ENCODE measurements at places on chromosomes 6 and 20. TPM values are rescaled to one million over a fixed set of nuclear protein-coding genes. Genes with fewer than 3 reads are reported as not detected.

Gene PRDM13
- not detected for total RNA-seq

Gene PRR18
- 0.93 TPM for total RNA-seq

Gene PLN
- total RNA-seq, result 0.55 TPM

Gene TNNC2
- not detected for total RNA-seq

Gene ADGB
- 0.04 TPM for total RNA-seq

Gene TGIF2
- total RNA-seq, result 140 TPM

Gene C6orf163
- 5.7 TPM for total RNA-seq

Gene HELZ2
- total RNA-seq, result 19.3 TPM

Gene IRAK1BP1
- 10.7 TPM for total RNA-seq

Gene ZNF391
- 9.8 TPM for total RNA-seq

Gene PRICKLE4
- total RNA-seq, result 4.9 TPM

DNA sequence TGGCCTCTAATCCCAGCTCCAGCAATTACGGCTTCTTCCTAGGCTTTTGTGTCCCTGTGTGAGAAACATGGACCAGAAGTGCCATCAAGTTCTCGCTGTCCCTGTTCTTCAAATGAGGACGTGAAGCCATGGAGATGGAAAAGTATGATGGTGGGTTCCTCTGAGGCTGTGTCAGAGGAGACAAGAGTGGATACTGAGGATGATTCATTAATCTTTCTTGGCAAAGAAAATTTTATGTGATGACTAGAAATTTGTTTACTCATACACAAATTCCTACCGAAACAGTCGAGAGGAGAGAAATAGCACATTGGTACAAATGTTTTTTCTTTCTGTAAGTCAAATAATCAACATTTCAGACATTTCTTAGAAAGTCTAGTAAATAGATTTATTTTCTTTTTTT is 35.0 kb upstream of the PNRC1 start:
- H3K4me1 ChIP-seq, result peaks cover 9% of the 10 kb centered on the region
- no peaks in the 10 kb centered on the region for H3K27me3 ChIP-seq
- H3K4me3 ChIP-seq, result no peak overlapping the region
- no peak overlapping the region for H3K27ac ChIP-seq
- no peak for DNase-seq

DNA sequence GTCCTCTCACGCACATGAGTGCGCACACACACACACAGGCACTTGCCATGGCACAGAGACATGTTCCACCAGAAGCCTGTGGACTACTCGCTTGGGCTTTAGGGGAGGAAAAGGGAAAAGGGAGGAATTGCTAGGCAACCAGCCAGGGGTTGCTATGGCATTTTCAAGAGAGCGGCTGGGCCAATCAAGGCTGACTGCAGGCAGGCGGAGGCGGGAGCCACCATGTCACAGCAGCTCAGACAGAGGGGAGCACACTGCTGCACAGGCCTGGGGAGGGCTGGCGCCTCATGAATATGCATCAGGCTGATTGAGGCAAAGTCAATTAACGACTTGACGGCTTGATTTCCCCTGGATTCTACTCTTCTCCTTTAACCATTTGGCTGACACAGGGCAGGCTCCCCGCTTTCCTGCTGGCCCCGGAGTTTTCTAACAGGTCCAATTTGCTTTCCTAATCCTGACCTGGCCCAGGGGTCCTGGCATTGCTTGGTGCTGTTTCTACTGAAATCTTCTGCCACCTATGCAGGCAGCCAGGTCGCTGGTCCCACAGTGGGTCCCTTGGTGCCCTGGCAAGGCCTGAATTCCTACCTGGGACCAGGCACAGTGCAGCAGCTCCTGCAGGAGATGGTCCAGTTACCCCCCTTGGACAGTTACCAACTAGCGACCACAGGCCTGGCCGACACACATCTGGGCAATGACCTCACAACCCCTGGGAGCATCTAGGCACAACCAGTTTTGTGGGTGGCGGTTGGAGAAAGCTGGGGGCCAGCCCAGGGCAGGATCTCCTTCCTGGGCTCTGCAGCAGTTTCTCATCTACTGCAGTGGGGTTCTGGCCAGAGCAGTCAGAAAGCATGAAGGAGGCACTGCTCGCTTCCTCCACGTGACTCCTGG is 52.1 kb downstream of the YTHDF1 start:
- peaks cover 32% of the 10 kb centered on the region for H3K27me3 ChIP-seq
- no peak overlapping the region for H3K27ac ChIP-seq
- no peak overlapping the region for H3K4me3 ChIP-seq
- H3K4me1 ChIP-seq, result no peaks in the 10 kb centered on the region
- no peak for DNase-seq

DNA sequence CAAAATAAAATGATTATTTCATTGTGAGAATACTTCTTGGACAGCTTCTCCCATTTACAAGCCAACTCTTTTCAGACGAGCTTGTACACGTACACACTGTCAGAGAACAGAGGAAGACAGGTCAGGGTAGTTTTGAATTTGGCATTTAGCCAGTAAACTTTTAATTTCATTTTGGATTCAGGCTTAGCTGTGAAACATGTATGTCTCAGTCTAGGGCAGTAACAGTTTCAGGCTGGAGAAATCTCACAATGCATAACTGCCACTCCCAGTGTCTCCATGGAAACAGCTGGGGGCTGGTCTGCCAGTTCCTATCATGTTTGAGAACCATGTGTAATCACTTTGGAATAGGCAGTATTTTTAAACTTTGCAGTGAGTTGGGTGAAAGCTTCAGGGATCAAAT is 22.0 kb upstream of the QKI start:
- no peak for DNase-seq
- no peak overlapping the region for H3K4me3 ChIP-seq
- no peak overlapping the region for H3K27ac ChIP-seq
- H3K27me3 ChIP-seq, result no peaks in the 10 kb centered on the region
- peaks cover 17% of the 10 kb centered on the region for H3K4me1 ChIP-seq

DNA sequence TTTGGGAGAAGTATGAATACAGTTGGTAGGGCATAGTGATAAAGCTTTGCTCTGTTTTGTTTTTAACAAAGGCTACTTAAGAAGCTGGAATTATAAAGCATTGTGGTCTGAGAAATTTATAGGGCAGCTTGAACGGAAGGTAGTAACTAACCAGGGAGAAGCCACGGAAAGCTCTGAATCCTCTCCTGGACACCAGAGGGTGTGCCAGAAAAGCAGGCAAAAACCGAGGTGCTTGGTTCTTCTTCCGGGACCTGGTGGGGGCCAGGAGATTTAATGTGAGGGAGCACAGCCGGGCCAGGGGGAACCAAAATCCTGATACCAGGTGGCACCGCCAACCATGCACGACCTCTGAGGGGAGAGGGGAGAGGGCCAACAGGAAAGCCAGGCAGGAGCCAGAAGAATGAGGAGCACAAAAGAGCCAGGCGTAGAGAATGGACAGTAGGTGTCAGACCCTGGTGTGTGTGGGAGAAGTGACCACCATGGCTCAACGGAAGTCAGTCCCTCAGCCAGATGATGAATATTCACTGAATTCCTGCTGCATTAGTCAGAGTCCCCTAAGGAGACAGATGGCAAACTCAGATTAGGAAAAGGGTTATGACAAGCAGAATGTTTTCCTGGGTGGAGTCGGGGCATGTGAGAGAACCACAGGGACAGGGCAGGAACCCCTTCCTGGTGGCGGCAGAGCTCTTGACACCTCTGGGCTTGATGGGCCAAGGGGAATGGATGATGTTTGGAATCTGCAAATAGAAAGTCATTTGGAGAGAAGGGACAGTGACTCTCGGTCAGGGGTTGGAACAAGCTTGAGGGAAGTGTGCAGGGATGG is 262.3 kb downstream of the ZNF217 start:
- H3K27me3 ChIP-seq, result no peaks in the 10 kb centered on the region
- DNase-seq, result no peak
- no peaks in the 10 kb centered on the region for H3K36me3 ChIP-seq
- no peak overlapping the region for H3K4me3 ChIP-seq
- H3K27ac ChIP-seq, result no peak overlapping the region

- no peaks in the 10 kb centered on the region for H3K36me3 ChIP-seq
- DNase-seq, result no peak
- H3K4me1 ChIP-seq, result peaks cover 2% of the 10 kb centered on the region
- no peak overlapping the region for H3K4me3 ChIP-seq
- H3K27ac ChIP-seq, result no peak overlapping the region
Observed at GRCh38 chr6:164243949-164244348, 829.4 kb downstream of the QKI start.

- no peak for DNase-seq
- no peaks in the 10 kb centered on the region for H3K27me3 ChIP-seq
- H3K36me3 ChIP-seq, result peaks cover 24% of the 10 kb centered on the region
- H3K4me3 ChIP-seq, result no peak overlapping the region
Observed at GRCh38 chr6:118902726-118903125, 8.8 kb downstream of the ASF1A start.

DNA sequence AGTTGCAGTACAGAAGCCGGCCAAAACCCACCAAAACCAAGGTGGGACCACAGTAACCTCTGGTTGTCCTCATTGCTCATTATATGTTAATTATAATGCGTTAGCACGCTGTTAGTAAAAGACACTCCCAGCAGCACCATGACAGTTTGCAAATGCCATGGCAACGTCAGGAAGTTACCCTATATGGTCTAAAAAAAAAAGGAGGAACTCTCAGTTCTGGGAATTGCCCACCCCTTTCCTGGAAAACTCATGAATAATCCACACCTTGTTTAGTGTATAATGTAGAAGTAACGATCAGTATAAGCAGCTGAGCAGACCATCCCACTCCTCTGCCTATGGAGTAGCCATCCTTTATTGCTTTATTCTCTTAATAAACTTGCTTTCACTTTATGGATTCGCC is 148.6 kb upstream of the EXOC2 start:
- H3K27ac ChIP-seq, result no peak overlapping the region
- no peak overlapping the region for H3K4me3 ChIP-seq
- no peak for DNase-seq
- H3K36me3 ChIP-seq, result no peaks in the 10 kb centered on the region

DNA sequence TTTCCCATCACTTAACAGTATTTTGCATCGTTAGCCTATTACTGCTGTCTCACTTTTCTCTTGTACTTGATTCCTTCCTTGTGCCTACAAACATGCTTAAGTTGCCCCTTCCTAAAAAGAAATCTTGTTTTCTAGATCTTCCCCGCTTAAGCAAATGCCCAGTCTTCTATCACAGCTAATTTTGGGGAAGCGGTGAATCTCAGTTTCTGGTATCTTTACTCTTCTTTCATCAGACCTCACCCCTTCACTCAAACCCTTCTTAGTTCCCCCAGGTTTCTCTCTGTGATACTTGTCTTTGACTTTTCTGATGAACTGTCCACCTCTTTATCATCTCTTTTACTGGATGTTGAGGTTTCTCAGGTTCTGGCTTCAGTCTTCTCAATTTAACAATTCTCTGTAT is 14.2 kb downstream of the VAPB start:
- no peak overlapping the region for H3K4me3 ChIP-seq
- no peaks in the 10 kb centered on the region for H3K27me3 ChIP-seq
- no peak for DNase-seq
- H3K27ac ChIP-seq, result no peak overlapping the region

DNA sequence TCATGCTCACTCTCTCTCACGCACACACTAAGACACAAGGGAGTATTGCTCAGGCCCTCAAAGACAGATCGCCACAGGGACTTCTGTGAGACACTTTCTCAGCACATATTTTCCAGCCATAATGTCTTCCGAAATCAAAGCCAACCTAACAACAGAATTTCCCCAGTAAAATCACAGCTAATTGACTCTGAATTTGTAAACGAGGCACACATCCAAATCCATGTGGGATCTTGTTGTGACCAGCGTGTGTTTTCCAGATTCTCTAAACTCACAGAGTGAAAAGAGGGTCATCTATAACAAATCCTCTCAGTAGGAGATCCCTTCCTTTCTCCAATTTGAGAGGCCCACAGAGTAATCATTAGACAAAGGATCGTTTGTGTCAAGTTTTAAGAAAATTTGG is 280.4 kb downstream of the PACRG start:
- H3K4me1 ChIP-seq, result no peaks in the 10 kb centered on the region
- no peaks in the 10 kb centered on the region for H3K36me3 ChIP-seq
- no peak overlapping the region for H3K27ac ChIP-seq
- no peak overlapping the region for H3K4me3 ChIP-seq
- DNase-seq, result no peak

GRCh38 chr6:52130440-52130839 is 43.0 kb upstream of the PKHD1 start:
- H3K27me3 ChIP-seq, result no peaks in the 10 kb centered on the region
- peaks cover 10% of the 10 kb centered on the region for H3K4me1 ChIP-seq
- H3K27ac ChIP-seq, result no peak overlapping the region
- no peaks in the 10 kb centered on the region for H3K36me3 ChIP-seq
- no peak overlapping the region for H3K4me3 ChIP-seq

DNA sequence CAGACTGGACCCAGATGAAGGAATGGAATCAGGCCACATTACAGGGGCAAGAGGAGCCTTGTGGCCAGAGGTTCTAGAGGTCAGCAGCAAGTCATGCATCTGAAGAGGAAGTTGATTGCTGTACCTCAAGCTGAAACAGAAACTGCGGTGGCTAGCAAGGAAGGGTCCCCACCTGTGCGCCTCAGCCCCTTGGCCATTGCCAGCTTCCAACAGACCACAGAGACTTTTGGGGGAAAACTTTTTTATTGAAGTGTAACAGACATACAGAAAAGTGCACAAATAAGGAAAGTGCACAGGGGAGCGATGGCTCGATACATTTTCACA is 26.8 kb upstream of the SLC9A8 start:
- no peaks in the 10 kb centered on the region for H3K36me3 ChIP-seq
- H3K4me3 ChIP-seq, result no peak overlapping the region
- no peaks in the 10 kb centered on the region for H3K27me3 ChIP-seq
- no peak overlapping the region for H3K27ac ChIP-seq

DNA sequence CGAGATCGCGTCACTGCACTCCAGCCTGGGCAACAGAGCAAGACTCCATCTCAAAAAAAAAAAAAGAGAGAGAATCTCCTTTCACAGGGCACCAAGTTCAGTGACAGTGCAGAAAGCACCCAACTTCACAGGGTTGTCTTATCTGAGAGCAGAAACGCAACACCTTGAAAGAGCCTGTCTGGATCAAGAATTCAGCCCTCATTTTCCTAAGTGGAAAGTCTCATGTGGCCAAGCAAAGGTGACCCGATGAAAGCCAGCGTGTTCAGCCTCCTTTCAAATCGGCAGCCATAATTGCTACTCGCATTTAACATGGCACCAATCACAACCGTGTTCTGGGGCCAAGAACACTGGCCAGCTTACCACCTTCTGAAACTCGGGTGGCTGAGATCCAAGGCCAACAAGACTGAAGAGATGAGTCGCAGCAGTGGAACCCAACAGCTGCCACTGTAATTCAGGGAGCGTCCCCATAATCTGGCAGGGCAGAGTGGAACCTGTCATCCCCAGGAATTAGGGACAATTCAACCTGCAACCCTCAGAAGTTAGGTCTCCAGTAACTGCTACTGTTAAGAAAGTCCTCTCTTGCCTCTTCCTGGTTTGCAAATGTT is 536.7 kb upstream of the JARID2 start:
- H3K4me1 ChIP-seq, result peaks cover 9% of the 10 kb centered on the region
- peaks cover 2% of the 10 kb centered on the region for H3K27me3 ChIP-seq
- H3K36me3 ChIP-seq, result no peaks in the 10 kb centered on the region
- no peak for DNase-seq
- H3K27ac ChIP-seq, result no peak overlapping the region

DNA sequence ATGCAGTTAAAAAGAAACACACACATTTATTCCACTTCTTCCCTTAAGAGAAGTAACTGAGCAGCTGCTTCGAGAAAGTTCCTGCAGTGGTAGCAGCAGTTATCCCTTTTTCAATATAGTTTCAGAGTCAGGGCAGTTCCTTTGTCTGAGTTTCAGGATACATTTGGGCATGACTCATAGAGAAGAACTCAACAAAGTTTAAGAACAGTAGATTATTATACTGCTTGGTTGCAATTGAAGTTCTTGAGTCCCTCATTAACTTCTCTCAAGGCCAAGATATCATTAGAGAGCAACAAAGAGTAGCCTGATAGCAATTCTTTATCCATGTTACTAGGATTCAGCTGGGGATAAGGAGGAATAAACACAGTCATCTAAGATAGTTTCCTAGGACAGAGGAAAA is 54.4 kb downstream of the TPD52L1 start:
- no peak overlapping the region for H3K4me3 ChIP-seq
- no peaks in the 10 kb centered on the region for H3K27me3 ChIP-seq
- H3K27ac ChIP-seq, result peak overlapping the region; percentile 33
- H3K4me1 ChIP-seq, result peaks cover 2% of the 10 kb centered on the region
- no peak for DNase-seq

All from progenitor cell of endocrine pancreas (in vitro differentiated cells).